ENCODE measurements at places on chromosomes 3 and 15. TPM values are rescaled to one million over a fixed set of nuclear protein-coding genes. Genes with fewer than 3 reads are reported as not detected.

Gene GOLGA6L10
- 1.2 TPM for total RNA-seq

Gene SLC24A5
- not detected for total RNA-seq

Gene CERS3
- not detected for total RNA-seq

DNA sequence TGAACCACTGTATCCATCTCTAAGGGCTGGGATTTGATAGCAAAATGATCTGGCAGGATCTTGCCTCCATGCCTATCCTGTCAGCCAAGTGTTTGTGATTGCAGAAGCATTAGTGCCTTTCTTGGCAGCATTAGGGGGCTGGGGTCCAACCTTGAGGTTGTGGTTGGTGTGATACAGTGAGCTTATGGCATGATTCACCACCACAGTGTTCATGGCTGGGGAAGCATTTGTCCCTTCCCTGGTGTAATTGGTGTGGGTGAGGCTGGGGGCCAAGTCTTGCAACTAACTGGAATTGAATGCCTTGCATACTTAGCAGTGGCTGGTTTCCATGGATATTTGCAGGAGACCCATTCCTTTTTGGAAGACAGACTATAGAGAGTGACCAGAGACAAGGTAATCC is 271.0 kb upstream of the TBL1XR1 start:
- peak; percentile 88 for DNase-seq

DNA sequence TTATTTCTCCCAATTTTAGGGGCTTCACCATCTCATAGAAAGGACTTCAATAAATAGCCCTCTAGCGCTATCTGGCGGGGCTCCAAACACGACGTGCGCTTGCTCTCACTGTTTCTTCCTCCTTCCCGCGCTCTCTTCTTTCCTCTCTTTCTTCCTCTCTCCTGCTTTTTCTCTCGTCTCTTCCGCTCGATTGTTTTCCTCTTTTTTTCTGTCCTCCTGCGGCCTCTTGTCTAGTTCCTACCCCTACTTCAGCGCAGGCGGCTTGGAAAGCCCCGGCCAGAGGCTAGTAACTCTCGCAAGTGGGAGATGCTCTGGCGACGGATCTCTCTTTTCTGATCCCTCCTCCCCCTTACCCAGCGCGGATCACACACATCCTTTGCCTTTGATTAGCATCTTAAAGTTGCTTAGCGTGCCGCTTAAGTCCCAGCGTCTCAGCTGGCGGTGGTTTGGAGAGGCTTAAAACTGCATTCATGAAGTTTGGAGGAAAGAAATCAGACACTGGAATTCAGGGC is 6.2 kb upstream of the MEIS2 start:
- DNase-seq = no peak

GRCh38 chr3:114556657-114557213 is 262.9 kb downstream of the TIGIT start:
- DNase-seq = no peak

DNA sequence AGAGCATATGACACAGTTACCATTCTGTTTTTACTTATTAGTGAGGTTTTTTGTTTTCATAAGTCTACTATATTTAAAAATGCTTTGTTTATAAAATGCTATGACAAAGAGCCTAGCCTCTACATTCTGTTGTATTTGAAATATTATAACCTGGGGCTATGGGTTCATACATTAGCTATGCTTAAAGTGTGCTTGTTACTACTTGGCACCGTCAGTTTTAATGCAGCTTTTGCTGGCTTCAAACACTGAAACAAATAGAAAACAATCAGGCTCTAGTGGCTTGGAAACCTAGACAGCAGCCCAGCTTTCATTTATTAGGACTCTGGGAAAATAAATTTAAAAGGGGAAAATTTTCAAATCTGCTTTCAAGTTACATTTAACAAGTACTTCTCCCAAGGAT is 635.9 kb downstream of the CADM2 start:
- DNase-seq = no peak

GRCh38 chr15:63465104-63465503 is 39.3 kb upstream of the USP3 start:
- DNase-seq = no peak

DNA sequence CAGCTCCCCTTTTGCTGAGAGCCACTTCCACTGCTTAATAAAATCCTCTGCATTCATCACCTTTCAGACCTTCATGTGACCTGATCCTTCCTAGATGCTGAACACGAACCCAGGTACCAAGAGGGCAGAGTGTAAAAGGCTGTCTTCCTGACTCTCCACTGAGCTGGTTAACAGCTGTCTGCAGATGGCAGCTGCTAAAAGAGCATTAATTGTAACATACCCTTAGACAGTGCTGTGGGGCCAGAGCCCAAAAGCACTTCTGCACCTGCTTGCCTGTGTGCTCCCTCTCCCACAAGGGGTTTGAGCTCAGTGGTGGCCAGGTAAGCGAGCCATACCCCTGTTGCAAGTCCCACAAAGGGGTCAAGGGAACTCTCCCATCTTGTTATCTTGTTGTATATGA is 187.3 kb downstream of the UBE2E2 start:
- no peak for DNase-seq

DNA sequence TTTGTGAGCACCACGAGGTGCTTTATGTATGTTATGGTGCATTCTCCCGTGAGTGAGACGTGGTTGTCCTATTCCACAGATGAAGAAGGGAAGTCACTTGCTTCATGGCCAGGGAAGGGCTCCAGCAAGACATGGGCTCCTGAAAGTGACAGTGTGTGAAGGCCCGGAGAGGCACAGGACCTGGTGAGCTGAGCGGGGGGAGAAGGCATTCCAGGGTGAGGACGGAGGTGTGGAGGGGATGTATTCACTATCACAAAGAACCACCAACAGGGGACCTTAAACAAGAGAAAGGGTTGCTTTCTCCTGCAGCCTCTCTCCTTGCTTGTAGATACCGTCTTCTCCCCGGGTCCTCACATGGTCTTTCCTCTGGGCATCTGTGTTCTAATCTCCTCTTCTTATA is 139.1 kb downstream of the FBLN2 start:
- no peak for DNase-seq

Gene TAGLN3
- 5.7 TPM for total RNA-seq

Data from epithelial cell of proximal tubule (primary cell).